CD8-positive, alpha-beta memory T cell (primary cell): ENCODE measurements at places on chromosomes 11 and 22. TPM values are rescaled to one million over a fixed set of nuclear protein-coding genes. Genes with fewer than 3 reads are reported as not detected.

DNA sequence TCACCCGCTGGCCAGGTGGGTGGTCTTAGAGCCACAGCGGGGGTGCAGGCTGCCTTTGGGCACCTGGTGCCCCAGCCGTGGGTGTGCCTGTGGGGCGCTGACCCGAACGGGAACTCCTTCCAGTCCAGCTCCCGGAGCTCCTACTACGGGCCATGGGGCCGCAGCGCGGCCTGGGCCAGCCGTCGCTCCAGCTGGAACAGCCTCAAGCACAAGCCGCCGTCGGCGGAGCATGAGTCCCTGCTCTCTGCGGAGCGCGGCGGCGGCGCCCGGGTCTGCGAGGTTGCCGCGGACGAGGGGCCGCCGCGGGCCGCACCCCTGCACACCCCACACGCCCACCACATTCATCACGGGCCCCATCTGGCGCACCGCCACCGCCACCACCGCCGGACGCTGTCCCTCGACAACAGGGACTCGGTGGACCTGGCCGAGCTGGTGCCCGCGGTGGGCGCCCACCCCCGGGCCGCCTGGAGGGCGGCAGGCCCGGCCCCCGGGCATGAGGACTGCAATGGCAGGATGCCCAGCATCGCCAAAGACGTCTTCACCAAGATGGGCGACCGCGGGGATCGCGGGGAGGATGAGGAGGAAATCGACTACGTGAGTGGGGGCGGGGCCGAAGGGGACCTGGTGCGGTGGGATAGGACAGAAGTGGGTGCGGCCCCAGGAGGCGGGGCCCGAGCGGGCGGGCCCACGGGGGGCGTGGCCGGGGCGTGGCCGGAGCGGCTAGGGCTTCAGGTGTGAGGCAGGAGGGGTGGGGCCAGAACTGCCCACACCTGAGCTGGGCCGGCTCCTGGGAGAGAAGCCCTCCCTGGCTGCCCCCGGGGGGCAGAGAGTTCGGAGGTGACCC, 91.5 kb downstream of the CACNA1I start:
- peak; percentile 84 for DNase-seq
- no peak overlapping the region for H3K27ac ChIP-seq
- H3K36me3 ChIP-seq = no peaks in the 10 kb centered on the region

- DNase-seq = no peak
- no peaks in the 10 kb centered on the region for H3K4me1 ChIP-seq
- no peaks in the 10 kb centered on the region for H3K27me3 ChIP-seq
- no peak overlapping the region for H3K27ac ChIP-seq
- no peak overlapping the region for H3K4me3 ChIP-seq
Observed at GRCh38 chr11:47971501-47971900, 8.9 kb upstream of the PTPRJ start.

DNA sequence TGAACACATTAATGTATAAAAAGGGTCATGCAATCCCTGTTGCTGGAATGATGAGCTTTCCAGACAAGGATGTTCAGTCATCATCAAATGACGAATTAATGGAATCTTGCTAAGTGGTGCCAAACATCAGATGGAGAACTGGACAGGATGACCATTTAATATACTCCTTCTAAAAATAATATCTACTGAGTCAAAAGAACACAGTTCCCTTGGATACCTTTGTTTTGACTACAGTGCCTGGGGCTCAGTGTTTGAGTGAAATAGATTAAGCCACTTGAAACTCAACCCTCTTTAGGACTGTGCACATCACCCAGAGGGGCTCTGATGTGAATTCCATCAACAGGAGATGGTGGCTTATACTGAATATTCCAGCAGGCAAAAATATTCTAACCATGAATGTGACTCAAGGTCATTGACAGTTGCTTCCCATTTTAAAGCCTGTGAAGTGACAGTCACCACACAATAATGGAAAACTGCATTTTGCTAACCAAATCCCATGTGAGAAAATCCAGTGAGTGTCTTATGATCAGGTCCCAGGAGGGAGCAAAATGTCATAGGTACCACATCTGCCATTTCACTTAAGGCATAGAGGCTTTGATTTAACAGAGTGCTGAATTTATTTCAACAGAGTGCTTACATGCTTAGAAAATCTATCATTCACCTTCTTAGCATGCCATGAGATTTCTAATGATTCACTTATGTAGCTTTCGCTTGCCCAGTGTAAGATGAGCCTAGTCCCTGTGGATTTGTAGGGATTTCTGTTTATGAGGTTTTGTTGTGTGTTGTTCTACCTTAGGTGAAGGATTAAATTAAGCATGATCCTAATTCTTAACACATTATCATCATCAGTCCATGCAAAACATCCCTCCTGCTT, 41.3 kb upstream of the SLN start:
- H3K36me3 ChIP-seq = no peaks in the 10 kb centered on the region
- no peak overlapping the region for H3K4me3 ChIP-seq
- H3K4me1 ChIP-seq = no peaks in the 10 kb centered on the region
- no peak overlapping the region for H3K27ac ChIP-seq
- DNase-seq = no peak

DNA sequence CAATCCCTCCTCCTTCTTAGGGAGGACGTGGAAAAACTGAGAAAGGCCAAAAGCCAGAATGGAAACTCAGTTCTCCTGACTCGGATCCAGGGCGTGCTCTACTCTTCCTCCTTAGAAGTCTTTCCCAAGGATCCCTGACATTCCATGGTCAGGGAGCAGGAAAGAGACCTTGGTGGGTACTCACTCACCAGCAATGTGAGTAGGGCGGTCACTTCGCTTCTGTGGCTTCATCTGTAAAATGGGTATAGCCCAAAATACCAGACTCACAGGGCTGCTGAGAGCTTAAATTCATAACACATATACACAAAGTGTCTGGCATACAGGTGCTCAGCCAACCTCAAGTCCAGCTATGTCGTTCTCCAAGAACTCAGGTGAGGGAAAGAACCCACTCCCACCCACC, 629 bp upstream of the KCTD17 start:
- H3K36me3 ChIP-seq = peaks cover 11% of the 10 kb centered on the region
- no peak for DNase-seq
- H3K27ac ChIP-seq = no peak overlapping the region
- H3K27me3 ChIP-seq = no peaks in the 10 kb centered on the region
- peaks cover 10% of the 10 kb centered on the region for H3K4me1 ChIP-seq
- no peak overlapping the region for H3K4me3 ChIP-seq

DNA sequence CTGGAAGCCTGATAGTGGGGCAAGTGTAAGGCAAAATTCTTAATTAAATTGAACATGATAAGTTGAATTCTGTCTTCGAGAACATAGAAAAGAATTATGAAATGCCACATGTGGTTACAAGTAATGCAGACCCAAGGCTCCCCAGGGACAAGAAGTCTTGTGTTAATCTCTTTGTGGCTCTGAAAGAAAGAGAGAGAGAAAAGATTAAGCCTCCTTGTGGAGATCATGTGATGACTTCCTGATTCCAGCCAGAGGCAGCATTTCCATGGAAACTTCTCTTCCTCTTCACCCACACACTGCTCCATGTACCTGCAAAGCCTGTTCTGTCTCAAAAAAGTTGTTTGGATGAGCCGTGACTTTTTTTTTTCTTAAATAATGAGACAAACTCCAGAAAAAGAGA, 1.9 kb upstream of the TYR start:
- H3K4me3 ChIP-seq = no peak overlapping the region
- H3K36me3 ChIP-seq = no peaks in the 10 kb centered on the region
- H3K4me1 ChIP-seq = no peaks in the 10 kb centered on the region
- H3K27ac ChIP-seq = no peak overlapping the region

DNA sequence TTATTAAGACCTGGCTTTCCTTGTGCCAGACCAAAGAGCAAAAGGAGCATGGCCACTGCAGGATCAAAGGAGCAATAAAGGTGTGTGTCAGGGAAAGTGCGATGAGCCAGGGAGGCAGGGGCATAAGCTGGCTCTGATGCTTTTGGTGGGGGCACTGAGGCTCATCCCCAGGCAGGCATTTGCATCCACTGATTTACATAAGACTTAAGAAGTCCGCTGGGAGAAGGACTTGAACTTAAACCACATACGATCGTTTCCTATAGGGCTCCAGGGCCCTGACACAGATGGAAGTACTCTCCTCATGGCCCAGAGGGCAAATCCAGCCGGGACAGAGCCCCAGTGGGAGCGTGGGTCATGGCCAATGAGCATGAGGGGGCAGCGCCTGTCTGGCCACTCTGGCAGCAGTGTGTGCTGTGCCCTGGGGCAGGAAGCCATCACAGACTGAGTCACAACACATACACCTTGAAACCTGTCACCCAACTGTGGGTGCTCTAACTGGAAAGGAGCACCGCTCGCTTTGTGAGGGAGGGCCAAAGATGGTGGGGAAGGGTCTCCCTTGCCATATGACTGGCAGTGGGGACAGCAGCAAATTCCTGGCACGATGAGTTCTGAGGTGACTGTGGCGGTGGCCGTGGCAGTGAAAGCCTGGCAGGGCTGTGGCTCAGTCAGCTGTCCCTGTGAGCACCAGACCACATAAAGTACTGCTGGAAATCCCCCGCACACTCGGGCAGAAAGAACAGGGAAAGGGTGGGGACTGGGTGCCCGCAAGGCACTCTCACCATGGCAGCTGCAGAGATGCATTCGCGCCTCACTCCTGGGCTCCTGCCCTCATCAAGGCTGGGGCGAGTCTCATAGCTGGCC, 79.4 kb upstream of the LMO1 start:
- H3K27ac ChIP-seq = no peak overlapping the region
- no peaks in the 10 kb centered on the region for H3K4me1 ChIP-seq
- H3K36me3 ChIP-seq = no peaks in the 10 kb centered on the region
- no peak overlapping the region for H3K4me3 ChIP-seq
- no peaks in the 10 kb centered on the region for H3K27me3 ChIP-seq

SMIM35 gene
- total RNA-seq = 0.40 TPM

GRCh38 chr11:73429121-73429750, 53.0 kb downstream of the RELT start:
- H3K4me1 ChIP-seq = no peaks in the 10 kb centered on the region
- no peak overlapping the region for H3K4me3 ChIP-seq
- no peaks in the 10 kb centered on the region for H3K36me3 ChIP-seq
- H3K27me3 ChIP-seq = no peaks in the 10 kb centered on the region
- DNase-seq = no peak

GRCh38 chr11:12585861-12586260, 88.4 kb upstream of the TEAD1 start:
- no peak for DNase-seq
- H3K27me3 ChIP-seq = no peaks in the 10 kb centered on the region
- H3K36me3 ChIP-seq = no peaks in the 10 kb centered on the region
- no peak overlapping the region for H3K27ac ChIP-seq
- H3K4me3 ChIP-seq = no peak overlapping the region
- no peaks in the 10 kb centered on the region for H3K4me1 ChIP-seq

DNA sequence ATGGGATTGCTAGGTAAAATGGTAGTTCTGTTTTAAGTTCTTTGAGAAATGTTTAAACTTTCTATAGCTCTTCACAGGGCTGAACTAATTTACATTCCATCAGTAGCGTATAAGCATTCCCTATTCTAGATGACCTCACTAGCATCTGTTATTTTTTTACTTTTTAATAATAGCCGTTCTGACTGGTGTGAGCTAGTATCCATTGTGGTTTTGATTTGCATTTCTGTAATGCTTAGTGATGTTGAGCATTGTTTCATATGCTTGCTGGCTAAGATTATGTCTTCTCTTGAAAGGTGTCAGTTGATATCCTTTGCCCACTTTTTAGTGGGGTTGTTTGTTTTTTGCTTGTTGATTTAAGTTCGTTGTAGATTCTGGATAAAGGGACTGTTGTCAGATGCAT, 35.9 kb downstream of the MMP27 start:
- H3K4me3 ChIP-seq = no peak overlapping the region
- DNase-seq = no peak
- no peaks in the 10 kb centered on the region for H3K27me3 ChIP-seq
- no peaks in the 10 kb centered on the region for H3K4me1 ChIP-seq
